SK-N-MC (cell line): ENCODE measurements at places on chromosomes 16 and 17.

DNA sequence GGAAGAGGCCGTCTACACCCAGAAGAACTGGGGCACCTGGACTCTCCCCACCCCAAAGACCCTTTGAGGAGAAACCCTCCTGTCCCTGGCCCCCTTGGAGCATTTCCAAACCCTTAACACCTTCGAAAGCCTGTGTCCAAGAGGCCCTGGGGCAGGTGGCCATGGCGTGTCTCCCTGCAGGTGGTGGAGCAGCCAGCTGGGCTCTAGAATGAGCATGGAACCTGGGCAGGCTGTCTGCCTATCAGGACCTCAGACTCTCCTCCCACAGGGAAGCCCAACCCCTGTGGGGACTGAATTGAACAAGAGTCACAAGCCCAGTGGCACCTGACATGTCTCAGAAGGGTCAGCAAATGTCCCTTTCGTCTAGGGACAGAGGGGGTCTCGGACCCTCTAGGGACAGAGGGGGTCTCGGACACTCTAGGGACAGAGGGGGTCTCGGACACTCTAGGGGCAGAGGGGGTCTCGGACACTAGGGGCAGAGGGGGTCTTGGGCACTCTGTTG, 8.4 kb downstream of the CBX4 start:
- no peak for DNase-seq

DNA sequence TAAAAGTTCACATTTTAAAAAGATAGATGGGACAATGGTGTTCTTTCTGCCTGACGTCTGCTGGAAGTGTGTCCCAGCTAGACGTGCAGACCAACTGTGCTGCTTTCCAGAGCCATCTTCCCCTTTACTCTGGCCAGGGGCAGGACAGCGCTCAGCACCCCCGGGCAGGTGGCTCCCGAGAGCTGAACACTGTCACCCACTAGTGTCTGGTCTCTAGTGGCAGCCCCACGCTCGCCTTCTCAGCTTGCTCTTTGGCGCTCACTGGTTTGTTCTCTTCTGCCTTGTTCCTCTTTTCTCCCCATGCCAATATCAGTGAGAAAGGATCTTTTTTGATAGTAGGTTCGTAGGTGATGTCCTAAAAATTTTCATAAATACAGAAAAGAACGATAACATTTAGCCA, 25.7 kb downstream of the ZC3H18 start:
- no peak for DNase-seq

DNA sequence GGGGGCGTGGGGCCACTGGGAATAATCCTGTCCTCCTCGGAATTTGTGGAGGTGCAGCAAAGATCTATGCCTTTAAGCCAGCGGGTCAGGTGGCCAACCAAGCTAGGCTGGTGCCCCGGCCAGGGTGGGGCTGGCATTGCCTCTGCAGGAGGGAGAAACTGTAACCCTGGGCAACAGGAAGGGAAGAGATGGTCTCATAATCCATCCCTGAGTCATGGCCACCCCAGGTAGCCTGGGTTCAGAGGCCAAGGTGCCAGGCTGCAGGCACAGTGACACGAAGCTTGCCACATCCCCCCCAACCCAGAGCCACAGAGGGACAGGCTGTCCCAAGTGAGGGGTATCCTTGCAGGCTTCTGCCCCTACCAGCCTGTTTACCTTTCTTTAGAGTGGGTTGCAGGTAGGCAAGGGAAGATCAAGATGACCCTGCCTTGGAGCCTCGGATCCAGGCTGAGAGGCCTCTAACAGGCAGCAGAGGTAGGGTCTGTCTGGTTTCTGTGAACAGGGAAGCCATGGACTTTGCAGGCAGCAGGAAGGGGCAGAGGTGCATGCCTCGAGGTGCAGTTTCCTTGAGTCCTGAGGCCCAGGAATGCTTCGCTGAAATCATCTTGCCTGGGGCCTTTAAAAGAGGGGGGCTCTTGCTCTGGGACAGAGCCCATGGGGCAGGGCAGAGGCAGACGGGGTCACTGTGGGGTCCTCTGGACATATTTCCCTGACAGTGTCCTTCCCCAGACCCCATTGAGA, 4.0 kb downstream of the LASP1 start:
- no peak for DNase-seq

GRCh38 chr16:1989209-1990100, at the start of gene SYNGR3:
Gene SYNGR3, plus strand, starts transcription at chr16:1989970. Its CDS starts 133 bp downstream, at chr16:1990103.
- no peak for DNase-seq

GRCh38 chr16:50475170-50475569, 73.0 kb upstream of the NKD1 start:
- DNase-seq, result no peak

- no peak for DNase-seq
These were observed 1.1 kb upstream of the NDUFAB1 start for GRCh38 chr16:23597003-23597756.

- no peak for DNase-seq
These were observed 105.8 kb downstream of the VAT1L start for GRCh38 chr16:77894162-77894561.

DNA sequence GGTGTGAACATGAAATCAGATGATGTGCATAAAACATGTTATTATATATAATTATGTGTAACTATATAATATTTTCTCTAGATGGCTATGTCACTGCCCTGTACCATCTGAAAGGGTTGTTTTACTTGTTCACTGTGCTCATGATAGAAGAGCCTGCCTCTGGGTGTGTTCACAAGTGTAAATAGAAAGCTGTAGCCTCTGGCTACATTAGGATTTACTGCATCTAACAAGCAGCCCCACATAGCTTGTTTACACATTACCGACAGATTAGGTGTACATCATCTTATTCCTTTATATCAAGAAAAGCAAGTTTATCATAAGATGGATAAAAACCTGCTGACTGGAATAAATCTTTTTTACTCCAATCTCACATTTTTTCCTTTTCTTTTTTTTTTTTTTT, 46.1 kb downstream of the CHD9 start:
- DNase-seq, result no peak

- no peak for DNase-seq
These were observed 148.1 kb downstream of the SOCS1 start for GRCh38 chr16:11107780-11108465.

DNA sequence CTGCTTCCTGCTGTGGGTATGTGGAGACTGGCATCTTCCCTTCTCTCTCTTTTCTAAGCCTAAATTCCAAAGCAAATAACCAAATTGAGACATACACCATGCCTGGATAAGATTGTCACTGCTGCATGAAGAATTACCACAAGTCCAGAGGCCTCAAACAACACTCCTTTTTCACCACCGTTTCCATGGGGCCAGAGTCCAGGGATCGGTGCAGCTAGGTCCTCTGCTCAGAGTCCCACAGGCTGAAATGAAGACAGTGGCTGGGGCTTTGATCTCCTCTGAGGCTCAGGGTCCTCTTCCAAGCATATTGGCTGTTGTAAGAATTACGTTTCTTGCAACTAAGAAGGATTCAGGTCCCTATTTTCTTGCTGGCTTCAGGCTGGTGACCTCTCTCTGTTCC, 130.4 kb downstream of the SLC39A11 start:
- no peak for DNase-seq

DNA sequence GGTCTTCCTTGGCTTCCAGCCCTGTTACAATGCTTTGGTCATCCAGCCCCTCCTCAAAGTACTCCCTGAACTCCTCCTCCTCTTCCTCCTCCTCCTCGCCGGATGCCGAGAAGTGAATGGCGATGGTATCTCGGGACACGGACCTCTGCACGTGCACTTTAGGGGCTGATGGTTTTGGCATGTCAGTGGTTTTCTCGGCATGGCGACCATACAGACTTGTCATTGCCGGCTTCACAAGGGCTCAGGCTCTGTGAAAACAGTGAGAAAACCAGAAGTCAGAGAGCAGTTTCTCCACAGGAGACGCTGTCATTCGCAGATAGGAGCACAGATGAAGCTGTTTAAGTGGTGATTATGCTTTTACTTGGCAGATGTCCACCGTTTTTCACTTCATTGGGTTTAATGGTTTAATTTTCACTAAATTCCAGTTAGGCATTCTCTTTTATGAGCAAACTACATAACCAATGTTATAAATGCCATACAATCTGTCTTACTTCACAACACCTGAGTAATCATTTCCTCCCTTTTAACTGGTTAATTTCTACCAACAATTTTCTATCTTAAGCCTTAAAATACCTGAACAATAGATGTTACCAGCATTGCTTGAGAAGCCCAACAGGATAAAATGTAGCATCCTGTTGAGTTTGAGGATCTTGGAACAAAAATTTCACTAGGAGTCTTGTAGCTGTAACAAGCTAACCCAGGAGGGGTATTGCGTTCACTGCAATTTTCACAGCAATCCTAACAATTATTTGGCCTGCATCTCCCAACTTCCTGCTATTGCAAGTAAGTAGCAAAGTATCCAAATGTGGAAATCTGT, 48.9 kb downstream of the TEX2 start:
- no peak for DNase-seq

- DNase-seq, result no peak
These were observed 8.2 kb downstream of the FN3K start for GRCh38 chr17:82743344-82744219.

GRCh38 chr17:21291862-21292261, 7.4 kb downstream of the MAP2K3 start:
- DNase-seq, result no peak

- no peak for DNase-seq
These were observed 44.1 kb downstream of the CYB5D2 start for GRCh38 chr17:4187076-4187475.

DNA sequence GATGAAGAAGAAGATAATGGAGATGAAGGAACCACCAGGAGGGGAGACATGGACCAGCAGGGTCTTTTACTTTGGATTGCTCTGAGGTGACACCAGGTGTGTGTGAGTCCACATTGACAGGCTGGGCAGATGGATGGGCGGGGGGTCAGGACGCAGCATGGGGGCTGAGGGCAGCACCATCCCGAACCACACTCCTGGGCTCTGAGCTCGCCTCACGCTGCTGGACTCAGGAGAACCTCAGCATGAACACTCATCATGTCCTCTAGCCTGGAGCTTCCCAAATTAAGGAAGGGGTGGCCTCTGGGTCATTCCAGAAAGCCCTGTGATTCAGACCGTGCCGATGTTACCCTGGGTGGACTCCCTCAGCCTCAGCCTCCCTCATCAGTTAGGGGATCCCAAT, 50.4 kb upstream of the MAP3K14 start:
- DNase-seq, result no peak

DNA sequence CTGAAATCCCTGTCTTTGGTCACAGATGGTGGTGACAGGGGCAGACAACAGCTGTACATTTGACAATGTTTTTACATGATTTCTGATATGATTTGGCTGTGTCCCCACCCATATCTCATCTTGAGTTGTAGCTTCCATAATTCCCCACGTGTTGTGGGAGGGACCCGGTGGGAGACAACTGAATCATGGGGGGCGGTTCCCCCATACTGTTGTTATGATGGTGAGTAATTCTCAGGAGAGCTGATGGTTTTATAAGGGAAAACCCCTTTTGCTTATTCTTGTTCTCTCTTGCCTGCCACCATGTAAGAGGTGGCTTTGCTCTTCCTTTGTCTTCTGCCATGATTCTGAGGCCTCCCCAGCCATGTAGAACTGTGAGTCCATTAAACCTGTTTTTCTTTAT, 353.9 kb downstream of the CPPED1 start:
- no peak for DNase-seq

- DNase-seq, result no peak
These were observed 76.4 kb downstream of the KCNJ12 start for GRCh38 chr17:21452377-21453143.

- no peak for DNase-seq
These were observed 7.3 kb downstream of the THRA start for GRCh38 chr17:40069751-40070708.

DNA sequence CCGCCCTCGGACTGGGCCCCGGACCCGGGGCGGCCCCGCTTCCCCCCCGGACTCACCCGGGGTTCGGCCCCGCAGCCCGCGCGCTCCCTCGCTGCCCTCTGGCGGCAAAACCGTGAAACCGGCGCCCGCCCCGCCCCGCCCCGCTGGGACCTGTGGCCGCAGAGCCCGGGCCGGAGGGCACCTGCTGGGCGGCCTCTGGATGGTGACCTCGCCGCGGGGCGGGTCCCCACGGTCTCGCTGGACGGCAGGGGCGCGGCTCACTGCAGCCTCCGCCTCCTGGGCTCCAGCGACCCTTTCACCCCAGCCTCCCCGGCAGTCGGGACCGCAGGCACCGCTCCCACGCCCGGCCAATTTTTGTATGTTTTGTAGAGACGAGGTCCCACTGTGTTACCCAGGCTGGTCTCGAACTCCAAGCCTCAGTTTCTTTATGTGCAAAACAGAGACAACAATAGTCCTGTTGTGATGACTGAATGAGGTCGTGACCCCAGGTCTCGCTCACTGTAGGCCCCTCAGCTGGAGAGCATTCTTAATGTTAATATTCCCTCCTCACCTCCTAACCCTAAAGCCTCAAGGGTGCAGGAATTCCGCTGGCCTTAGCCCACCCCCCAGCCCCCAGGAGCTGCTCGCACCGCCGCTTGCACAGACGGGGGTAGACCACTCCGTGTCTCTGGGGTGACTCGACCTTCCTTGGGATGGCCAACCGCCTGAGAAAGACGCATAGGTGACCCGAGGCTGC, 33.7 kb upstream of the RPH3AL start:
- no peak for DNase-seq

- no peak for DNase-seq
These were observed 998 bp upstream of the TMEM11 start for GRCh38 chr17:21214777-21215541.

GRCh38 chr17:18988546-18989173, 15.9 kb downstream of the FAM83G start:
- DNase-seq, result no peak

DNA sequence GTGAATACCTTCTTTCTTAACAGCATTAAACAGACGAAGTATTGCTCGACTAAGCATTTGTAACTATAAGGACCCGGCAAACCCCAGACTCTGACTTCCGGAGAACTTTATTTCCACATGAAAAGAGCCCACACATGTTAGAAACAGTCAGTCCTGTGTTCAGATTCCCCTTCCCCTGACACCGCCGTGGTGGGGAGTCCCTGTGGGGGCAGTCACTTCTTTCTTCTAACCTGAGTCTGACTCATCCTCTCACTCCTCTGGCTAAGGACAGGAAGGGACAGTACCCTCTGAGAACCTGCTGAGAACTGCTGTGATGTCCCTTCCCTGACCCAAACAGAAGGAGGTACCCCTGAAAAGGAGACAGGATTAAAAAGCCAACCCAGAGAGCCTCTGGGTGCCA, 165.1 kb downstream of the XYLT1 start:
- no peak for DNase-seq

DNA sequence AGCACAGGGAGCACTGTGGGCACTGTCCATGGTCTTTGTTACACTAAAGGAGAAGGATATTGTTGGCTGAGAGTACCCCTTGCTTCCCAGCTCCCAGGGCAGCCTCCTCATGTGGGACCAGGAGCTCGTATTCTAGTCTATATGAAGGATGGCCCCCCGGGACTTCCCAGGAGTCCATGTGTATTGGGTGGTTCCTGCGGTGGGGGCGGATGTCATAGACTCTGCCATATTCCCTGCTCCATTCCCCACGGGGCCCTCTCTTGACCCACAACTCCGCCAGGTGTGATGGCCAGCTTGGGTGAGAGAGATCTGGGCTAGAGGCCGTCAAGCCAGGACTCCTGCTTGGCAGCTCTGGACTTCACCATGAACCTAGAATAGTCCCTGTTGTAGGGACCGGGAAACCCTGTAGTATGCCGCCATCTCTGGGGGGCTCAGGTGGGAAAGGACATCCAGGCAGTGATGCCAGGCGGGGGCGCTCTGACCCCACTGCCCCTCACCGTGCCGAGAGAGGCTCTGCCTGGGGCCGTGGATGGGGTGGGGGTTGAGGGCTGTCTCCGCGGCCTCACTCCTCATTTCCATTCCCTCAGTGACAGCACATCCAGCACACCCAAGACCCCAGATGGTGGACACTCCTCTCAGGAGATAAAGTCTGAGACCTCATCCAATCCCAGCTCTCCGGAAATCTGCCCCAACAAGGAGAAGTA, 37.8 kb downstream of the OR1D5 start:
- no peak for DNase-seq

- no peak for DNase-seq
These were observed 187.6 kb downstream of the FTO start for GRCh38 chr16:53891409-53892139.
